GM19239 (cell line): ENCODE measurements at places on chromosomes 4 and X.

- DNase-seq, result no peak
Observed at GRCh38 chr4:65943076-65943475, 272.8 kb upstream of the EPHA5 start.

DNA sequence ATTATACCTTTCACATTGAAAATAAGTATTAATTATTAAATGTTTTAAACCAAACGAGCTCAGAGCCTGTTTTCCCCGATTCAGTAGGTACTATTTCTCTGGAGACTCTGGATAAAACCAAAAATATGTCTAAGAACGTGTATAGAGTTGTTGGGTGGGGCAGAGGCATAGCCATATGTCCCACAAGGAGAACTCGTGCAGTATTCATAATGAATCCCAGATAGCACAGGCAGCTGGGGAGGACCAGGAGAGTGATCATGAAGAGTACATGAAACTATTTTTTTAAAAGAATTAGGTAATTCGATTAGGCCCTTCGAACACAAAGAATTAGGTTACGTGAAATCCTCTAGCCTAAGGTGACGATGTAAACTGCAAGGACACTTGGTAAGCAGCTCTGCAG lies 76.1 kb downstream of the CLDN22 start:
- no peak for DNase-seq

DNA sequence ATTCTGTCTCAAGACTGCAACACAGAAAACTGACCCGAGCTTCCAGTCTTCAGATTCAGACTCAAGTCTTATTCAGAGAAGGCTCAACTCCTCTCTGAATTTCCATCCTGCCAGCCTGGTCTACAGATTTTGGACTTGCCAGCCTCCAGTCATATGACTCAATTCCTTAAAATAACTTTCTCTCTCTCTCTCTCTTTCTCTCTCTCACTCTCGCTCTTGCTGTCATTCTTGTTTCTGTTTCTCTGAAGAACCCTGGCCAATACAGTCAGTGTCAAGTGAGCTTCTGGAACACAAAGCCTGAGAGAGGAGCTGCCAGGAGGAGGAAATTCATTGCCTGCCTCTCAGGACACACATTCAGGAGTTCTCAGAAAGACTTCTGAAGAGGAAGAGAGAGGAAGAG lies 154.9 kb downstream of the PARM1 start:
- DNase-seq, result no peak

DNA sequence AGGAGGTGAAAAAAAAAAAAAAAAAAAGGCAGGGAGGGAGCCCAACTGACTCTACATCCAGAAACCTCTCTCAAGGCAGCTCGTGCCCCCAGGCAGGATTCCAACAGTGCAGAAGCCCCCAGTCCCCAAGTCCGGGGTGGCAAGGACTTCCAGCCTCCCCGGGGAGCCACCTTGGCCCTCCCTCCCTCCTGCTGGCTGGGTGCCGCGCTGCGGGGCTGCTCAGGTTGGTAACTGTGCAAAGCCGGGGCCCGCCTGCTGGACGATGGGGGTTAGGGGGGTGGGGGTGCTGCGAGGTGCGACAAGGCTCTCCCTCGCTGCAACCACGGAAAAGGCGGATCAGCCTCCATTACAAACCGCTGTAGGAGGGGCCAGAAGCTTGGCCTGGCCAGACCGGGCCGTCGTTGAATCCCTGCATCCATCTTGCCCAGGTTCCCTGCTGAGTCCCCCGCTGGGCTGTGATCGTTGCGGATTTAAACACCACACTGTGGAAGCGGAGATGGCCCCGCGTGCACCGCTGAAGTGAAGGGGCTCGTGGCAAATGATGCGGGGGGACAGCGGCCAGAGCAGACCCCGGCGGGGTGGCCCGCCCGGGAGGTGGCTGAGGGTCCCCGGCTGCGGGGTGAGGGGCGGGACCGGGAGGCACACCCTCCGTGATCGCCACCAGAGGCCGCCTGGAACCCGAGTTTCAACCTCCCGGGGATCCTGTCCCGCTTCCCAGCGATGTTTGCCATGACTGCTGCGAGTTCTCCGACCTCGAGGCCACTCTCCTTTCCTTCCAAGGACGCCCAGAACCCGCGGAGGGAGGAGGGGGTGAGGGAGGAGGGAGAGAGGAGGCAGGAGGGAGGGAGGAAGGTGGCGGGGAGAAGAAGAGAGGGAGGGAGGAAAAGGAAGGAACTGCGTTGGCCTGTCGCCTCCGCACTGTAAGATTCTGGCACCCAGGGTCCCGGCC lies 58.0 kb upstream of the DDX3X start:
- peak; percentile 46 for DNase-seq

GRCh38 chrX:13794417-13794816 lies 22.5 kb downstream of the GPM6B start:
- DNase-seq, result no peak

DNA sequence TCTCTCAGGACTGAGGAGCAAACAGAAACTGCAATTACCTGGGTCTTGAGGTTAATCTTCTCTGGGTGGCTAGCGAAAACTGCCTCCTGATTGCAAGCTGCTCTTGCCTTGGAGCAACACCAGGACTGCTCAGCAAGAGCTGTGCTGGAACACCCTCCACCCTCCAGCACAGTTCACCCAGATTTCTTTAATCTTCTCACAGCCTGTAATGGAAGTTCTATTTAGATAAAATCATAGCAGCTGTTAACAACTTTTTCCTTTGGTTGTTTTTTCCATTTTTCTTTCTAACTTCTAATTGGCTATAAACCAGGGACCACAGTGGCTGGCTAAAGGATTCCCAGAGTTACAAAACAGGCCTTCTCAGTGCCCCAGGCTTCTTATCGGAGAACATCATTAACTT lies 36.3 kb downstream of the OPHN1 start:
- DNase-seq, result no peak

DNA sequence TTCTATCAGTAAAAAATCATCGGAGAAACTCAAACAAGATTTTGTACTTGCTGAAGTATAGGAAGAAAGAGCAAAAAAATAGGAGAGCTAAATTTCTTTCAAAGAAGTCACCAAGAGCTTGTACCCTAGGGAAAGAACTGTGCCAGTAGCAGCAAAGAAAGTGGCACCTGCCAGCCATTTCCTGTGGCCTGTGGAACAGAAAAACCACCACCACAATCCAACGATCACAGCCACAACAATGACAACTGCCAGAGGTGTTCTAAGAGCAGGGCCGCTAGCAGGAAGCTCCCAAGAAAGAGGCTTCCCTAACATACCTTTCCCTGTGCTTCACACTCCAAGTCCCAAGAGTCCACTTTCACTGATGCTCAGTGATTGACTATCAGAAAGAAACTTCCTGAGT lies 266.1 kb upstream of the GPC4 start:
- DNase-seq, result no peak

GRCh38 chr4:7744142-7744804 lies 195.4 kb downstream of the AFAP1 start:
- DNase-seq, result no peak

- no peak for DNase-seq
Observed at GRCh38 chr4:47493238-47494123, 8.4 kb downstream of the ATP10D start.

DNA sequence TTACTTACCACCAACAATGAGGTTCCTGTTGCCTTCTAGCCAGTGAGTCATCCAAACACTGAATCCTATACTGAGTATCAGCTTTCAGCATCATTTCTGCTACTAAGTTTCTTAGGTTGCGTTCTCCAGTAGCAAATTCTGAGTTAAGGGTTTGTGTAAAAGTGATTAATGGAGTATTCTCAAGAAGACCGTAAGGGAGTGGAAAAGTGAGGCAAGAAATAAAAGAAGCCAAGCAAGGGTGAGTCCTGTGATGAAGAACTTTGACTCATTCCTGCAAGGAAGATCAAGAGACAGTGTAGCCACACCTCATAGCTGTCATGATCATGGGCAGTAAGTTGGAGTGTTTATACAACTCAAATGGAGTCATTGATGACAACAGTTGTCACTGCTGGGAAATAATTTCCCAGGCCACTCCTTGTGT lies 446.2 kb downstream of the RAPGEF2 start:
- DNase-seq, result no peak

- DNase-seq, result no peak
Observed at GRCh38 chrX:11190745-11191510, 79.8 kb downstream of the HCCS start.

DNA sequence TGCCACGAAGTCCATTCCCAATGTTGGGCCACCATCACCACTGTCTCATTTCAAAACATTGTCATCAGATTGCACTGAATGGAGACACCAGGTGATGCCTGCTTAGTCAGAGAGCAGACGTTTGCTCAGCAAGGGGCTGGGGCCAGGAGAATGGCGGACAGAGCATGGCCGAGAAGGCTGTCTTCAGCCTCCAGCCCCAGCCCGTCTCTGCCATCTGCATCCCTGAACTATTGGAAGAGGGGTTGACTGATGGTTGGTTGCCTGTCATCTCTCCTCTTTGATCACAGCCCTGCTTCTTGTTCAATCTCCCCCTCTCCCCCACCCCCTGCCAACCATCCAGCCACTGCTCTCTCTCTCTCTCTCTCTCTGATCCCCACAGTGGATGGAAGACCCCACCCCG lies 140.9 kb downstream of the SHOX start:
- DNase-seq, result no peak

DNA sequence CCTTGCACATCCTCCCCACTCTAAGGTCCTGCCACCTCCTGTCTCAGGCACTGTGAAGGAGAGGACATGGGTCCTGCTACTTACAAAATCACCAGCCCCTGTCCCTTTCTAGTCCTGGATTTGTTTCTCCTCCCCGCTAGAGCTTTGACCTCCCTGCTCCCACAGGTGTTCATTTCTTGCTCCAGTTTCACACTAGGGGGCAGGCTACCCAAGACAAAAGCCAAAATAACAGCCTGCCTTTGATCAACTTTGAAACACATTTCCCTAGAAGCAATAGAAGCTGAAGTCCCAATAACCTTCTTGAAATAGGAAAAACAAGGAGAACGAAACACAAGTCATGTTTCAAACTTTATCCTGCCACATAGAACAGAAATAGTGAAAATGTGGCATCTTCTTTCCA lies 164.4 kb downstream of the QDPR start:
- peak; percentile 4 for DNase-seq

DNA sequence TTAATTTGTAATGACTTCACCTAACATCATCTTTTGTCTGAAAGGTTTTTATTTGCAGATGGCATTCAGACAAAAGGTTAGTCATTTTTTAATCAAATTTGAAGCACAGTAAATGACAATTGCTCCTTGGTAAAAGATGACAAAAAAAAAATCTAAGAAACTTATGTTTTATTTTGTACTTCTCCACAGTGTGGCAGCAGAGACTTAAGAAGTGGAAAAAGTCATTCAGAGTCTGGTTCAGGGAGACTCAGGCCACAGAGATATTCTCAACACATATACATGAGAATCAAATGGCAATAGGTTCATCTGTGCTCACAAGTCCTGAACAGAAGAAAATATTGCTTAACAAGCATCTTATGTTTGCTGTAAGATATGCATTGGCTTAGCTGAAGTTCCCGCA lies 436.2 kb downstream of the KCNIP4 start:
- DNase-seq, result no peak

DNA sequence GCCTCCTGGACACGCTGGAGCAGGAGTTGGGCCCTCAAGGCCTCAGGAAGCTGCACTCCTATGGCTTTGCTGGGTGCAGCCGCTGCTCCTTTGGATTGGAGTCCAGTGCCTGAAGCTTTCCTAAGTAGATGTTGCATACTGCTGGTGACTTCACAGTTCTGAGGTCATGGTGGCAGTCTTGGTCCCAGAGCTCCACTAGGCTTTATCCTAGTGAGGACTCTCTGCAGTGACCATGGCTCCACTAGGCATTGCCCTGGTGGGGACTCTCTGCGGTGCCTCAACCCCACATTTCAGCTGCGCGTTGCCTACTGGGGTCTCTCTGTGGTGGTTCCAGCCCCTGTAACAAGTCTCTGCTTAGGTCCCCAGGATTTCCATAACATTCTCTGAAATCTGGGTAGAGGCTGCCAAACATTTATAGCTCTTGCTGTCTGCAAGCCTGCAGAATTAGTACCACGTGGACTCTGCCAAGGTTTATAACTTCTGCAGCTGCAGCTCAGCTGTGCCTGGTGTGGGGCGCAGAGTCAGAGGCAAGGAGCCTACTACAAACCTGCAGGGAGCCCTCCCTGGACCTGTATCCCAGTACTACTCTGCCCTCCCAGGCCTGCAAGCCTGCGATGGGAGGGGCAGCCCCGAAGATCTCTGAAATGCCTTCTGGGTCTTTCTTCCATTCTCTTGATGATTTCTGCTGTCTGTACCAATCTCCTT lies 46.0 kb upstream of the NFKB1 start:
- no peak for DNase-seq

GRCh38 chr4:8066336-8066931 lies 92.2 kb downstream of the ABLIM2 start:
- DNase-seq, result no peak

DNA sequence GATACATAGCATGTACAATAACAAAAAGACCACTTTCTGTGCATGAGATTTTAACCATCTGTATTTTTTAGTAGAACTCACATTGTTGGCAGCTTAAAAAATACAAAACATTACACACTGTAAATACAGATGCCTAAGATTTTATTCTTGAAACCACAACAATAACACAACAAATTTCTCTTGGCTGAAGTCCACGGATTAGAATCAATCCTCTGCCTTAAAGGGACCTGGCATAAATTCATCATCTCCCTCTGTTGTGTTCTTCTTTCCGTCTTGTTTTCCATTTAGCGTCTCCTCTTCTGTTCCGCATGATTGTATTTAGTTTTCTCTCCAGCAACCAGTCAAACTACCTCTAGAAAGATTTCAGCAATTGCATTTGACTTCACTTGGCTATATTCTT lies 231.0 kb downstream of the SPOCK3 start:
- DNase-seq, result no peak

DNA sequence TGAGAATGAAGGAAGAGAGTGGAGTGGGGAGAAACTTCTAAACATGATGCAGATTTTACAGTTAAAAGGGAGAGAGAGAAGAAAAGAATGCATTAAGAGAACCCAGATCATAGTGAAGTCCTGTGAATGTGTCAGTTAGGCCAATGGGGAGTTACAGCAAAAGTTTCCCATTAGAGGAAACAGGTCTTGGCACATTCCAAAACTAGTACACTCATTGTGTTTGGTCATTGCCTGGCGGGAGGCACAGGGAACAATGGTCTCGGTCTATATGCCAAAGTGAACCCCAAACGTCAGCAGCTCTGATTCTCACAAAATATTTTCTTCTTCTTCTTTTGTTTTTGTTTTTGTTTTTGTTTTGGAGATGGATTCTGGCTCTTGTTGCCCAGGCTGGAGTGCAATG lies 284.5 kb upstream of the CTSO start:
- no peak for DNase-seq

GRCh38 chrX:135112096-135112729 lies 8.1 kb downstream of the ETDB start:
- DNase-seq, result no peak

DNA sequence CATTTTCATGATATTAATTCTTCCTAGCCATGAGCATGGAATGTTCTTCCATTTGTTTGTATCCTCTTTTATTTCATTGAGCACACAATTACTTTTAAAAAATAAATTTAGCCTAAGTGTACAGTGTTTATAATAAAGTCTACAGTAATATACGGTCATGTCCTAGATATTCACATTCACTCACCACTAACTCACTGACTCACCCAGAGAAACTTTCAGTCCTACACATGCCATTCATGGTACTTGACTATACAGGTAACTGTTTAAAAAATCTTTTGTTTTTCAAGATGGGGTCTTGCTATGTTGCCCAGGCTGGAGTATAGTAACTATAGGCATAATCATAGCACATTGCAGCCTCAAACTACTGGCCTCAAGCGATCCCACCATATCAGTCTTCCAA lies 348.1 kb downstream of the RAPGEF2 start:
- DNase-seq, result no peak

GRCh38 chr4:168074861-168075260 lies 17.5 kb upstream of the ANXA10 start:
- DNase-seq, result no peak

GRCh38 chrX:71996826-71997225 lies 86.2 kb downstream of the NHSL2 start:
- no peak for DNase-seq
